Stromal cell of bone marrow (primary cell): ENCODE measurements at places on chromosomes 7 and 10.

DNA sequence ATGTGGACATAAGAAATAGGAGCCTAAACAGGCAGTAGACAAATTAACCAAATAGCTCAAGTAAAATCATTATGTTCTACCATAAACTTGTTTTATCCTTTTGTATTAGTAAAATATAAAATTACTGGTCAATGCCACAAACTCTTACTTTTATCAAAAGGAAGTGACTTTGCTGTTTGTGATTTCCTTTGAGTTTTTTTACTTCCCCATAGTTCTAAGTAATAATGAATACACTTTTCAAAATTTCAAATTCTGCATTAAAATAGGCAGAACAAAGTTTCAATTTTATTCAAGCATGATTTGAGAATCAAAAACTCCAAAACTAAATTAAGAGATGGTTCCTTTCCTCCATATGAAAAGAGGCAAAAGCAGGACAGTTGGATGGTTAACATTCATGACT lies 139.7 kb upstream of the ABCB5 start:
- DNase-seq: no peak

GRCh38 chr7:154503962-154504550 lies 451.9 kb downstream of the DPP6 start:
- peak; percentile 2 for DNase-seq

DNA sequence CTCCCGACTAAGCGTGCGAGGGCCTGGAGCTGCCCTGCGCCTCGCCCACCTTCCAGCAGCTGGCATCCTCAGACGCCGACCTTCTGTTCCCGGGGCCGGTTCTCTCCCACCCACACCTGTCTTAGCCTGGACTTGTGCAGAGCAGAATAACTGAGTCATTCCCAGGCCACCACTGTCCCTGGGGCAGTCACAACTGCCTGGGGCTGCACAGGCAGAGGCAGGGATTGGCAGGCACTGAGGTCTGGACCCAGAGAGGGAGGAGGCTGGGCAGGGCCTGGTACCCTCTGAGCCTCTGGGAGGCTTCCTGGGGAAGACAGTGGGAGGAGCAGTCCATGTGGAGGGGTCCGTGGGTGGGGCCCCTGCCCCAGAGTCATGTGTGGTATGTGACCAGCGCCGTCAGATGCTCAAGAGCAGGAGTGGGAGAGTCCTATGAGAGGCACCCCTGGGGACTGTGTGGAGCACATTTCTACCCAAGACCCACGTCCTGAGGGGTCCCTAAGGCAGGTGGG lies 74.3 kb downstream of the NKX6-2 start:
- DNase-seq: no peak

DNA sequence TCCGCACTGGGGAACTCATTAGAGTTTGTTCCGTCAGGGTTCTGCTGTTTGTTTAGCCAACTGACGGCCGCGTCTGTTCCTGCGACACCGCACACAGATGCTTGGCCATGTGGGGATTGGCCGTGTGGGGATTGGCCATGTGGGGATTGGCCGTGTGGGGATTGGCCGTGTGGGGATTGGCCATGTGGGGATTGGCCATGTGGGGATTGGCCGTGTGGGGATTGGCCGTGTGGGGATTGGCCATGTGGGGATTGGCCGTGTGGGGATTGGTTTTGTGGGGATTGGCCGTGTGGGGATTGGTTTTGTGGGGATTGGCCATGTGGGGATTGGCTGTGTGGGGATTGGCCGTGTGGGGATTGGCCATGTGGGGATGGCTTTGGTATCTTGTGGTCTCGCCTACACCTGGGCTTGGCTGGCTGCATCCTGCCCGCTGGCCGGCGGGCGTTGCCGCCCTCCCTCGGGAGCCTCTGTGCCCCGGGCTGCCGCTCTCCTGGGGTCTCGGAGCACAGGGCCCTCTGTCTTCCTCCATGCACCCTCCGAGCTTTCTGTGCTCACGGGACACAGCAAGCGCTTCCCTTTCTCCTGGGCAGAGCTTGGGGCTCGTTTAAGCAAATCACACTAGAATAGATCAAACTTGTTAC lies 62.5 kb downstream of the NKX6-2 start:
- DNase-seq: no peak

DNA sequence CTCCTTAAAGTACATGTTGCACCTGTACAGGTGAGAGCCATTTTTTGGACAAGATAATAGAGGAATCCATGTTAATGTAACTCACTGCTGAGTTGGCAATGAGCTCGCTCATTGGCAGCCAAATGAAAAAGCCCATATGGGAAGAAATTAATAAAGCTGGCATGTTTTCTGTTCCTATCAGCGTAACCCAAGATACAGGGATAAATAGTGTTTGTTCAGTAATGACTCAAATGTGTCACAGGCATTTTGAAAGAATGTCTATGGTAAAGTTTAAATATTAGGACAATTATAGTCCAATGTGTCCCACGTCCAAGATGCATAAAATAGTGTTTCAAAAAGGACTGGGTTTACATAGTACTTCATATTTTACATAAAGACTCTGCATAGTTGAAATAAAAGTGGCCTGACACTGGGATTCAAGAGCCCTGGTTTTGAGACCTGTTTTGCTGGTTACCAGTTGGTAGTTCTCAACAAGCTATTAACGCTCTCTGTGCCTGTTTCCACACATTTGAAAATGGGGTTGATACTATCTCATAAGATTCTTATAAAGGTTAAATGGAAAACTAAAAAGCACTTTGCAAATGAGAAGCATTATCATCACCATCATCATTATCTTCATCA lies 49.1 kb downstream of the MTURN start:
- DNase-seq: no peak

DNA sequence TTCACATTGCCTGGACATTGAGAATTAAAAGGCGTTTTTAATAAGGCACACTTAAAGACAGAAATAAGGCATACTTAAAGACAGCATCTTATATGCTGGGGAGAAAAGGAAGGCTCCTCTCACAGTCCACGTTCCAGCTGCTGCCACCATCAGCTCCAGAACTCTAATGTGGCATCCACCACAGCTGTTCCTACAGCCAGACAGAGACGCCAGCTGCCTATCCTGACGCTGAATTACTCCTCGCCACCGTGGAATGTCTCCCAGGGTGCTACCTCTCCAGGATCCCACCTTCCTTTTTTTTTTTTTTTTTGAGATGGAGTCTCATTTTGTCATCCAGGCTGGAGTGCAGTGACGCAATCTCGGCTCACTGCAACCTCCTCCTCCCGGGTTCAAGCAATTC lies 30.8 kb downstream of the SLC37A3 start:
- no peak for DNase-seq

GRCh38 chr7:15041226-15041625 lies 138.7 kb upstream of the DGKB start:
- no peak for DNase-seq

DNA sequence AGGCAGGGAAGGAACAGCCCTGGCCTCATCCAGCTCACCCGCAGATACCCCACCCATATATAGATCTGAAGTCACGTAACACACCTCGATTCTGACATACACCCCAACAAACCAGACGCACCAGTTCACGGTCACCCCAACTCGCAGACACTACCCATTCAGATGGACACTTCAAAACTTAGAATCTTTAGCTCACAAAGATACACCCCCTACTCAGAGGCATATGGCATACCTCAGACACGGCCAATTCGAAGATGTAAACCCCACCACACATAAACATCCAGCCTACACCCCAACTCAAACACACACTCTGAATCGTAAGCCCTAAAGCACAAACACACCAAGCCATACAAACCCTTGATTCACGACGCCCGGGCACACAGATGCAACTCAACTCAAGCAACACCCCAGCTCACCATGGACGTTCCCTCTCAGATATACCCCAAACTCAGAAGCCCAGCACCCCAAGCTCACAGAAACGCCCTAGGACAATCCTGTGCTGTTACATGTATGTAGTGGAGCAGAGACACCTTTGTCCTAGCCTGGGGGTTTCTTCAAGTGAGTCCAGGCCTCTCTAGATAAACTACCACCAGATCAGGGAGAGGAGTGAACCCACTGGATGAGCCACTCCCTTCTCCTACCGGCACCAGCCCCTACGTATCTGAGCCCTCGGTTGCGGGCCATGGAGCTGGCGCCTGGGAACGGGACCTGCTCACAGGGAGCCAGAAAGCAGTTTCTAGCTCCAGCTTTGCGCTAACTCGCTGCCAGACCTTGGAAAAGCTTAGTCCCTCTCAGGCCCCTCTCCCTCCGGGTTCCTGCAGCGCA lies 8.8 kb downstream of the PSD start:
- no peak for DNase-seq

- no peak for DNase-seq
Observed at GRCh38 chr10:123518765-123519164, 147.4 kb upstream of the GPR26 start.

DNA sequence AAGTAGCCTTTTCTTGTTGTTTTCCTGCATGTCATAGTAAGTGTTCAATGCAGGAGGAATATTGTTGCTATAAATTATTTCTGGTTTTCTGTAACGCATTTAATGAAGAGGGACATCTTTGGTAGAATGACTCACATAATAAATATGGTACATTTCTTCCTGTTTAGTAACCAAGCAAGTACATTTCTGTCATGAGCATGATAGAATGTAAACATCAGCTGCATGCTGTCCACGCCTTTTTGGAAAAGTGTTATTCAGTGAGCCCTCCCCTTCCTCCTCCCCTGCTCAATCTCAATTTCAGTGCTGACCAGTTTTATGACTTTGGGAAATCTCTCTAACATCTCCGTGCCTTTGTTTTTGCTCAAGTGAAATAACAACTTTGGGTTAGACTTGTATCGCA lies 664.0 kb downstream of the XPNPEP1 start:
- DNase-seq: no peak

DNA sequence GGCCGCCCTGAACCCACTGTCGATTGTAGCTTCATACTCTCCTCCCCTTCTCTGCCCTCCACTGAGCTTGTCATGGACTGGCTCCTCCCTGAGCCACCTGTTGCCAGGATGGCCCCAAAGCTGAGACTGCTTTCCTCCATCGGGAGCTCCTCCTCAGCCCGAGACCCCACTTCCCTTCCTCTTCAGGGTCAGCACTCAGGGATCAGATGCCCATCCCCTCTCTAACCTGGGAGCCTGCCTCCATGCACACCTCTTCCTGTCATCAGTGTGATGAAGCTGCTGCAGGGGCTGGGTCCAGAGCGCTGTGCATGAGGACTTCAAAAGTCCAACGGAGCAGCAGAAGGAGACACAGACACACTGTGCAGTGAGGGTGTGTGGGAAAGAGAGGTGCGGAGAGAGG lies 201.1 kb downstream of the WDR37 start:
- DNase-seq: no peak

DNA sequence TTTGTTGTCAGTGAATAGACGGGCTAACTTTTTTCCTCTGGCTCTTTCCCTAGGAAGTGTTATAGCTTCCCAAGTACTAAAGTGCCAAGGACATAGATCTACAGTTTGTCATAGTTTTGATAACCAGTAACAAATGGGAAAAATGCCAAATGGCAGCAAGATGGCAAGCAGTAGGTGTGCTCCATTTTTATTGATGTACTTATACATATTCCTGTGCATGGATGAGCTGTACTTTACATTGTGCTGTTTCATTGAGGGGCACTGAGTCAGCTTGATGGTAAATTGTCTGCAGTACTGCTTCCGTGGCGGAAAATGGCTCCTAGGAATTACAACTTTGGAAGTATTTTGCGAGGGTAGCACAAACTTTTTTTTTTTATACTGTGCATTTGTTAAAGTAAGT lies 7.1 kb downstream of the ADAM22 start:
- DNase-seq: no peak

DNA sequence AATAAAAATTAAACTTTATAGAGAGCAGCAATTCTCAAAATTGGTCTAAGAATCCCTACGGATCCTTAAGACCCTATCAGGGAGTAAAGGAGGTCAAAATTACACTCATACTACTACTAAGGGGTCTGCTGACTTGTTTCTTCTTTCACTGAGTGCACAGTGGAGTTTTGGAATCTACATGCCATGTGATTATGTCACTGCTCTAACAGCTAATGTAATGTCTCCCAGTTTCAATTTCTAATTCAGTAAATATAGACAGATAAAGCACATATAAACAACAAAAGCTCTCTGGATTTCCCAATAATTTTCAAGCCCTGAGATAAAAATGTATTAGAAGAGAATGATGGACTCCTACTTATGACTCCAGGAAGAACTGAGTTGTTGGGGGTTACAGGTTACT lies 74.6 kb downstream of the WAPL start:
- DNase-seq: no peak

DNA sequence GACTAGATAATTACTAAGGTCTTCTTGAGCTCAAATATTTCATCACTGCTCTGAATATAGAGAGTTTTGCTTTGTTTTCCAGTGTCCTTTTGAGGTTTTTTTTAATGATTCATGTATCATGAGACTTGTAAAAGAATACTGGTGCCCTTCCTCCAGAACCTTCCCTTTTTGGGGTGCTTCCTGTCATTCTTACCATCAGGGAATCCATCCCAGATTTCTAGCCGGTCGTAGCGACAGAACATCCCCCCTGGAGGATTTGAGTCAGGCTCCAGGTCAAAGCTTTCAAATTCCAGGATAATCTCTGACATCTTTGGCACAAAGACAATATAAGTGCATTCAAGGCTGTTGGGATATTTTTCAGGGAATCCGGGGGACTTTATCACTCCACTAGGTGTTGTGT lies 71.0 kb downstream of the NRP1 start:
- no peak for DNase-seq

DNA sequence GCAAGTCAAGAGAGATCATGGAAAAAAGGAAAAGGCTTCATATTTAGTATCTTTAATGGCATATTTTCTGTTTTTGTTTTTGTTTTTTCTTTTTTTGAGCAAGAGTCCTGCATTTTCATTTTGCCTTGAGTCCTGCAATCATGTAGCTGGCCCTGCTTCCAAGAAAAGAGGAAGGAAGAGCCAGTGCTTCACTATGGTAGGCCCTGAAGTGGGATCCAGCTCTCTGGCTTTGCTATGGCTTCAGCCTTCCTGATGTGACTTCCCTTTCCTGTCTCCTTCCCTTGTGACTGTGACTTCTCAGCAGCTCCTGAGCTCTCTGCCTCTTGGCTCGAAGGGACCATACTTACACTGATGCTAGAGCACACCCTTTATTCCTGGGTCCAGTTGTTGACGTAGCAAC lies 512.3 kb downstream of the INHBA start:
- no peak for DNase-seq

GRCh38 chr10:69816521-69816920 lies 14.8 kb downstream of the COL13A1 start:
- no peak for DNase-seq

DNA sequence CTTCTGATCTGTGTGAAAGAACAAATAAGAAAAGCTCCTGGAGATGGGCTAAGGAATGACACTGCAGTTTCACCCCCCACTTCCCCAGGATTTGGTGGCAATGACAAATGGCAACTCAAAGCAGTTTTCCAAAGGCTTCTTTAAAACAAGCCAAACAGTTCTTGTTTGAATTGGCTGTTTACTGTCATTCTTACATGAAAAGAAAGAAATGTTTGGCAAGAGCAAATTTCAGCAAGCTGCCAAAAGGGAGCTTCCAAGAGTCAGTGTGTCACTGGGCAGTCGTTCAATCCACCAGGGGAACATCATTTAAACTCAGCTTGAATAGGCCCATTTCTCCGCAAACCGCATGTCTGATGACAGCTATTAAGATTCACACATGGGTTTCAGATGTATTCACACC lies 119.0 kb upstream of the RHOBTB1 start:
- peak; percentile 53 for DNase-seq

DNA sequence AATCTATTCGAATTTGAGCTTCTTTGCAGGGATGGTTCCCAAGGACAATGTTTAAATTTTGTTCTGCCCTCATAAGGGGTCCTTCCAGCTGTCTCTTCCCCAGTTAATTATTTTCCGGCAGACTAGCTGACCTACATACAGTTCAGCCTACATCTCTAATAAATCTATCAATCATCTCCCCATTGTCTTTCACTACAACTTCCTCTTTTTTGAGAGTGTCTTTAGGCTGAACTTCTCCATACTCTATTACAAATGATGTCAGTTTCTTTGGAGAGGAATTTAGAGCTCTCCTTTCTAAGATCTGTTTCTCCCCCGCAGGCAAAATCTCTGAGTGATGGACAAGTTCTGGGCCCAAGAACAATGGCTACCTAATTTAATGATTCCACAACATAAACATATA lies 122.2 kb downstream of the PCLO start:
- no peak for DNase-seq
